NB4 (cell line): ENCODE measurements at places on chromosomes 6 and 20.

DNA sequence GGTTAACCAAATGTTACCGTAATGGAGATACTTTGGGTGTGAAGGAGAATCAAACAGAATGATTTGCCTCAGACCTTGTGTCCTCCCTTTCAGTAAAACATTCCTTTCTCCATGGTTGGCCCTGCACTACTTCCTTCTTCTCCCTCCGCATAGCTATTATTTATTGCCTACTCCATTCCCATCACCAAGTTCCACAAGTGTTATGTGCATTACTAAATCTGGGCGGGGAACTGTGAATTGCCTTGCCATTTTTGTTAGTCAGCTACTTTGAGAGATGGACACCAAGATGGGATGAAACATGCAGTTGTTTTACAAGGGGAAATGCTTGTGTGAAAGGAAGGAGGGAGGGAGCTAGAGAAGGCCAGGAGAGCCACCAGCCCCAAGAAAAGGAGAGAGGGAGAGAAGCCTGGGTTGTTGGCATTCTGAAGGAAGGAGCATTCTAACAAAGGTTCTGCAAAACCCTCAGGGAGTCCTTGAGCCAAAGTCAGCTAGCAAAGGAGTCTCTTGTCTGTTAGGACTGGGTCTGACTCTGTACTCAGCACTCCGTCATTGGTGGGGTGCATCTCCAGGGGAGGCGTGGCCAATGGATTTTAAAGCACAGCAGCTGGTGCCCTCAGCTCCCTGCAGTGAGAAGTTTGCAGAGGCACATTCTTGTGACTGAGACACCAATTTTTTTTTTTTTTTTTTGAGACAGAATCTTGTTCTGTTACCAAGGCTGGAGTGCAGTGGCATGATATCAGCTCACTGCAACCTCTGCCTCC, 83.6 kb upstream of the CHD6 start:
- DNase-seq = no peak

GRCh38 chr6:132931936-132932514, 117.7 kb downstream of the RPS12 start:
- peak; percentile 22 for DNase-seq

DNA sequence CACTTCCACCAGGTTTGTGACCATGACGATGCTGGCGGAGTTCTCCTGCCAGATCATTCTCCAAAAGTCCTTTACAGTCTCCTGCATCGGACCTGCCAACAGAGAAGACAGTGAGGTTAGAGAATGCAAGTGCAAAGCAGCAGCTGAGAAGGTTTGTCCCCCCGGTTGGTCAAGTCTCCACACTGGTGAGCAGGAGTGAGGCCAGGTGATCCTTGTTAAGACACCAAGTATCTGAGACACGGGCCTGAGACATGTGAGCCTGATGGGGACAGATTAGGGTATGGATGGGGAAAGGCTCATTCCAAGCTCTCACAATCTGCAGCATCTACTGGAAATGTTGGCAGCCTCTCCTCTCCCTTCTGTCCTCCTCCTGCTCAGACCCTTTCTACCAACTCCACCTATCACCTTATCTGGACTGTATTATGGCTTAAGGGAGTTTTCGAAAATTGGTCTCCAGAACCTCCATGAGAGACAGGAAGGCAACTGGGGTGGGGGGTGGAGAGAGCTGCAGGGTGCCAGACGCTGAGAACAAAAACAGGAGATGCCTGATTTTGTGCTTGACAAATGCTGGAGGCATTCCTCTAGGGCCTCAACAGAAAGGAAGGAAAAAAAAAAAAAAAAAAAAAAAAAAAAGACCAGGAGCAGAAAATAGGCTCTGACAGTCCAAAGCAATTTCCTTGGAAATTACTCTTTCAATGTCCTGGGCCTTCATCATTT, 500.4 kb upstream of the CHD6 start:
- DNase-seq = no peak

GRCh38 chr20:62834967-62835730, 18.3 kb downstream of the COL9A3 start:
- DNase-seq = no peak

DNA sequence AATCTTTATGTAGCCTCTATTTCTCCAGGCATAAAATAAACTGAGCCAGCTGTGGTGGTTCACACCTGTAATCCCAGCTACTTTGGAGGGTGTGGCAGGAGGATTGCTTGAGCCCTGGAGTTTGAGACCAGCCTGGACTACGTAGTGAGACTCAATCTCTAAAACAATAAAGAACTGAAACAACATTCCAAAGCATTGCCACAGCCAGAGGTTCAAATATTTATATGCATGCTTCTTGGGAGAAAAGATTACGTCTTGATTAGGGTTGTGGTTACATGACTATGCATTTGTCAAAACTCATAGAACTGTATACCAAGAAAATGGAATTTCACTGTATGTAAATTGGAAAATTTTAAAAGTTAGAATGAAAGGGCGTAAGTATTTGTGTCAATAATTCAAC, 27.7 kb upstream of the PAX1 start:
- DNase-seq = no peak
